ENCODE measurements at places on chromosomes 2 and 18.

DNA sequence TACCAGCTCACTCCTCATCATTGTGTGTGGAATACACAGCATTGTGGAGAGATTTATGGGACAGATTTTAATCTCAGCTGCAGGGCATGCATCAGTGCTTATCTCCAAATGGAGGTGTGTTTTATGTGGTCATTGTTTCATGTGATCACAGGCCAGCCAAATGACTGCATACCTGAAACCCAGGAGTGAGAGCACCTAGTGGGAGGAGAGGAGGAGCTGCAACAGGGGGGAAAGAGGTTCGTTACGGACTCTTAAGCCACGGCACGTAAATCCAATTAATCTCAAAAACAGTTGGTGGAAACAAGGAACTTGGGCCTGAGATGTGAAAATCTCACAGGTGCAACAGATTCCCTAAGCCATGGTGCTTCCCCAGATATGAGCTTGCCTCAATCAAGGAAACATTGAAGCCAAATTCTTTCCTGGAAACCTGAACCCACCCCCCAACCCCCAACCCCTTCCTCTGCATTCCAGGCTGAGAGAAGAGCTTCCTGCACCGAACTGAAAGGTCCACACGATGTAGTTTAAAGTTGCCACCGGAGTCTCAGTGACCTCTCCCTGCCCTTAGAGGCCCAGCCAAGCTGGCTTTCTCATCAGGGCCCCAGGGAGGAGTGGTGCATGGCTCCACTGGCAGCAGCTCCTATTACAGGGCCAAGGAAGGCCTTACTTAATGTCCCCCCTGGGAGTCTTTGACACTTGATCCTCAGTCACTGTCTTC lies 167.4 kb downstream of the C1D start:
- no peak for DNase-seq

DNA sequence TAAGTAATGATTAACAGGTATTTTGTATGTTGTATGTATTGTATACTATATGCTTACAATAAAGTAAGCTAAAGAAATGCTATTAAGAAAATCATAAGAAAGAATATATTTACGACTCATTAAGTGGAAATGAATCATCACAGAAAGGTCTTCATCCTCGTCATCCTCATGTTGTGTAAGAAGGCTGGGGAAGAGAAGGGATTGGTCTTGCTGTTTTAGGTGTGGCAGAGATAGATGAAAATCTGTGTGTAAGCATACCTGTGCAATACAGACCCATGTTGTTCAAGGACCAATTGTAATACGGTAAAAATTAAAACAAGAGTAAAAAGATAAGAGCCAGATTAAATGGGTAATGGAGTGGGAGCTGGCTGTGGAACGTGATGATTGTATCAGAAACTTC lies 16.6 kb downstream of the SLC35F5 start:
- DNase-seq, result no peak

GRCh38 chr2:32485399-32485798 lies 128.6 kb downstream of the BIRC6 start:
- peak; percentile 62 for DNase-seq

- peak; percentile 72 for DNase-seq
These were observed 52.5 kb downstream of the MARCHF4 start for GRCh38 chr2:216319771-216320170.

- DNase-seq, result peak; percentile 71
These were observed 21.6 kb downstream of the DARS1 start for GRCh38 chr2:135963841-135964240.

GRCh38 chr18:2887470-2887869 lies 40.7 kb downstream of the EMILIN2 start:
- no peak for DNase-seq

DNA sequence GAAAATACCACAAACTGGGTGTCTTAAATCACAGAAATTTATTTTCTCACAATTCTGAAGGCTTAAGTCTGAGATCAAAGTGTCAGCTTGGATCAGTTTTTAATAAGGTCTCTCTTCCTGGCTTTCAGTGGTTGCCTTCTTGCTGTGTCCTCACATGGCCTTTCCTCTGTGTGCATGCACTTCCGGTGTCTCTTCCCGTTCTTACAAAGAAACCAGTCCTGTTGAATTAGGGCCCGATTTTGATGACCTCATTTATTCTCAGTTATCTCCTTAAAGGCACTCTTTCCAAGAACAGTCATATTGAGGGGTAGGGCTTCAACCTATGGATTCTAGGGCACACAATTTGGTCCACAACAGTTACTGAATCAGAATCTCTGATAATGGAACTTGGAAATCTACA lies 5.4 kb upstream of the XIRP2 start:
- DNase-seq, result no peak

GRCh38 chr2:68809324-68810240 lies 61.6 kb downstream of the BMP10 start:
- no peak for DNase-seq

DNA sequence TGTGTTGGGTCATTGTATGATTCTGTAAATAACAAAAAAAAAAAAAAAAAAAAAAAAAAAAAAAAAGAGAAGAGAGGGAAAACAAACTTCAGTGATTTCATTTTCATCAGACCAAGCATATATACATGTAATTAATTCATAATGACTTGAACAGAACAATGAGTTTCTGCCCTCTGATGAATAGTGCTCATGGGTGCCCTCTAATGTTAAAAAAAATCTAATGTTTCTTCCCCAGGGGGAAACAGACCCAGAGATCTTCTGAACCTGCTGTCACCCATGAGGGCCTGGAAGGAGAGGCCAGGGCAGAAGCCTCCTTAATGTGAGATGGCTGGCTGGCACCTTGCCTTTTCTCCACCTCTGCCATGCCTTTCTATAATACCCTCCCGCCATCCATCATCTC lies 289.2 kb downstream of the ZNF521 start:
- DNase-seq, result no peak

DNA sequence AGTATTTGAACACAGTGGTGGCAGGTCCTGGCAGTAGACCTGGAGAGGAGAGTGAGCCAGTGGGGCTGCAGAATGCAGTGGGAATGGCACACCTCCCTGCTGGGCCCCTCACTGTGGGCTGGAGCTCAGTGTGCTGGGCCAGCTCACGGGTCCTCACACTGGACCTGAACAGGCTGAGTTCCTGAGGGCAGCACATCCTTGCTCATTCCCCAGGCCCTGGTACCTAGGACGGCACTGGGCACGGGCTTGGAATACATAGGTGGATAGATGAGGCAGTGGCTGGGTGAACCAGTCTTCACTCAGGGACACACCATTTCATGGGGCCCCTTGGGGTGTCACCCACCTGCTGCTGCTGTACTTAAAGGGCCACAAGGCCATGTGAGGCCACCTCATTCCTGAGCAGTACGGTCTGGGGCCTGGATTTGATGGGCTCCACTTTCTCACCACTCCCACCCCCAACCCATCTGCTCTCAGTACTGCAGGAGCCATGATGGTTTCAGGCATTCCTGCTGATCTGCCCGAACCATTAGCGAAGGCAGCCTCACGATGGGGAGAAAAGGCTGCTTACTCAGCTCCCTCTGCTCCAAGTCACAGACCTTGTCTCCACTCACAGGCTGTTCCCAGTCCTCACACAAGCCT lies 4.2 kb downstream of the TMEM177 start:
- DNase-seq, result no peak

DNA sequence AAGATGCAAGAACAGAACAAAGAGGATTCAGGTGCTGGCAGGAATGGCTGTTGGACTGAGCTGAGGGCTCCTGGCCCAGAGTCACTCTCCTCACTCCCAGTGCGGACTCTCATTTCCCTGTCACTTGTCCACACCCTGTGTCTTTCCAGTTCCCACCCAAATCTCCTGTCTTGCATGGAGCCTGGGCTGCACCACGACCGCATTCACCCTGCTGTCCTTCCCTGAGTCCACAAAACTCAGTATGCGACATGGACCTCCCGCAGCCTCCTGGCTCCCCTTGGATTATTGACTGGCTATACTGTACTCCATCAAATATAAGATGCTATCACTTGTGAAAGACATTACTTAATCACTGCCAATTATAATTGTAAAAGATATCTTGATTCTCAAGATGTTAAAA lies 2.5 kb upstream of the ITM2C start:
- DNase-seq, result no peak

- peak; percentile 77 for DNase-seq
These were observed 161.6 kb upstream of the TRIB2 start for GRCh38 chr2:12555012-12555645.

- DNase-seq, result no peak
These were observed 205.7 kb downstream of the CYP26B1 start for GRCh38 chr2:71941726-71942525.

DNA sequence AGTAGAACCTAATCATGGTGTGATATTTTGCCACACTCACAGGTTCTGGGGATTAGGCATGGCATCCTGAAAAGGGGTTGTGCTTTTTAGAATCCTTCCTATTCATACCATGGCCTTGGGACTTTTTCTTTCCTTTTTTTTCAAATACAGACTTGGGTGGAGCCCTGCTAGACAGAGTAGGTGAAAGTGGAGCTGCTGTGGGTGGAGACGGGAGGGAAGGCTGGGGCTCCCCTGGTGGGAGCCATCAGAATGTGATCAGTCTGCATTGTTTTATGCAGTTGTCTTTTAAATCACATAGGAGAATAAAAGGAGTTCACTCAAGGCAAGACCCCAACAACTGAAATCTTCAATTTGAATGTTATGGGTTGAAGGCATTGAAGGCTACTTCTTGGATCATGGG lies 130.2 kb downstream of the VAPA start:
- no peak for DNase-seq

- DNase-seq, result peak; percentile 82
These were observed 35.0 kb downstream of the SRSF7 start for GRCh38 chr2:38716185-38716584.

DNA sequence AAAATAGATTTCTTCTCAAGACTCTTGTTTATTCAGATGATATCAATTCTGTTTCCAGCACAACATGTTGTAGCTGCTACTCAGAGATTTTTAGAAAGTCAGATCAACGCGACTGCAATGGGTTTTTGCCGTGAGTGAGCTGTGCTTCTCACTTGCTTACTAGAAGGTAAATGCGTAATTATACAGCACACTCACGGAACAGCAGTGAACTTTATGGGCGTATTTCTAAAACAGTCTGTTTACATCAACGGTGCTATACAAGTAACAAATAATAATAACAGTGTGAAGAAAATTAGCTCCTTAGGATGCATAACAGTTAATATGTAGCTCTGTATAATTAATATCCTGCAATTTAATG lies 533.6 kb downstream of the RNF144A start:
- DNase-seq, result no peak

DNA sequence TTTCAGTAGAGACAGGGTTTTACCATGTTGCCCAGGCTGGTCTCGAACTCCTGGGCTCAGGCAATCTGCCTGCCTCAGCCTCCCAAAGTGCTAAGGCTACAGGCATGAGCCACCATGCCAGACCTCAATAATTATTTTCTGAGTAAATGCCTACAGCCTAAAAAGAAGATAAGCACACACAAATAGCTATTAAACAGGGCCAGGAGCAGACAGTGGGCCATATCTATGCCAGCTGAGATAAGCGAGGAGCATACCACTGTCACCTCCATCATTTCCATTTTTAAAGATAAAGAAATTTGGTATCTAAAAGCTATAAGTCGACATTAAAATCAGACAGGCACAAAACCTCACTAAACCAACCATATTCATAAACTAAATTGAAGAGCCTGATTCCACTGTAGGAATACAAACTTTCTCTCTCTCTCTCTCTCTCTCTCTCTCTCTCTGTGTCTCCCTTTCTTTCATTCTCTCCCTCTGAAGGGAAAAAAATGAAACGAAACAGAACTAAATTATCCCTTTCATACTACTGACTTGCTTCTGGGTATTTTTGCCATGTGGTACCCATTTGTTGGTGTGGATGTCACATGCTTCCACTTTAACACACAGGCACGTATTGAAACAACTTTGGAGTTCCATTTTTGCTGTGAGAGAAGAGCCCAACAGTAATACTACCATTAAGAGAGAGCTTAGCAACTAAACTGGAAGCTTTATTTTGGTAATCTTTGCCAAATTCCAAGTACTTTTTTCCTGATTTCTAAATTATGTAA lies 51.0 kb downstream of the FARSB start:
- DNase-seq, result no peak

DNA sequence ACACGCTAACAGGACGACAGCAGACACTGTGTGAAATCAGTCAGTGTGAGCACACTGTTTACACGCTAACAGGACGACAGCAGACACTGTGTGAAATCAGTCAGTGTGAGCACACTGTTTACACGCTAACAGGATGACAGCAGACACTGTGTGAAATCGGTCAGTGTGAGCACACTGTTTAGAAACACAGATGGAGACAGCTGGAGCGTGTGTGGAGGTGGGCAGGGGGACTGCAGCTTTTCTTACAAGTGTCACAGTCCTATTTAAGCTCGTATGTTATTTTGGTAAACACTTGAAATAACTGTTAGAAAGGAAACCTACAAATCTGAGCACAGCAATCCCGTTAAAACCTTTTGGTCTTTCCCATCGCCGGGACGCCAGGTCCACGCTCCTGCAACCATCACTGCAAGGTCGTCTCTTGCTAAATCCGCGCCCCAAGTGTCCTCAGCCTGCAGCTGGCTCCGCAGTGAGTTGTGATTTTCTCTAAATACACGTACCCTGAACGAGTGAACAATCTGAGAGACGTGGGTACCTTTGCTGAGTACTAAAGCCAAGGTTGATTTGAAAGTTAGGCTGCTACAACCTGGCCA lies 58.9 kb upstream of the CTDP1 start:
- DNase-seq, result no peak

DNA sequence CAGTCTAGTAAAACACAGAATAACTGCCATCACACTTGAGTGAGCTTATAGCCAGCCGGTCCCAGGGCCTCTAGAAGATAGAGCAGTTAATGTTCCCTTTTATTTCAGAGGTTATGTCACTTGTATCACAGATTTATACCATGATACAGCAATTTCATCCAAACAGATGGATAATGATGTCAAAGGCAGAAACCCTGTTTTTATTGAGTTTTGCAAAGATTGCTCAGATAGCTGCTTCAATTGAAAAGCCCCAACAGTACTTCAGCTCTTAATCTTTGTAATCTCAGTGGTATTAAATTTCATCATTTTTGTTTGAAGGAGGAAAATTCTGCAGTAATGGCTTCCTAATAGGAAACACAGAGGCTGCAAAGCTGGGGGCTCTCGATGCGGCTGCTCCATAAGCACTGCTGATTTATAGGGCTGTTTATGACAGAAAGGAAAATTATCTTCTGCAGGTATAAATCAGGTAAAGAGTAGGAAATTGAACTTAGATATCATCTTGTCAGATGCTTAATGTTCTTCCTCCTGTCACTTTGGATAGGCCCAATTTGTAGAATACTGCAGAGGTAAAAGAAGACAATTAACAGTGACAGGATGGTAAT lies 112.3 kb downstream of the LNPK start:
- no peak for DNase-seq

DNA sequence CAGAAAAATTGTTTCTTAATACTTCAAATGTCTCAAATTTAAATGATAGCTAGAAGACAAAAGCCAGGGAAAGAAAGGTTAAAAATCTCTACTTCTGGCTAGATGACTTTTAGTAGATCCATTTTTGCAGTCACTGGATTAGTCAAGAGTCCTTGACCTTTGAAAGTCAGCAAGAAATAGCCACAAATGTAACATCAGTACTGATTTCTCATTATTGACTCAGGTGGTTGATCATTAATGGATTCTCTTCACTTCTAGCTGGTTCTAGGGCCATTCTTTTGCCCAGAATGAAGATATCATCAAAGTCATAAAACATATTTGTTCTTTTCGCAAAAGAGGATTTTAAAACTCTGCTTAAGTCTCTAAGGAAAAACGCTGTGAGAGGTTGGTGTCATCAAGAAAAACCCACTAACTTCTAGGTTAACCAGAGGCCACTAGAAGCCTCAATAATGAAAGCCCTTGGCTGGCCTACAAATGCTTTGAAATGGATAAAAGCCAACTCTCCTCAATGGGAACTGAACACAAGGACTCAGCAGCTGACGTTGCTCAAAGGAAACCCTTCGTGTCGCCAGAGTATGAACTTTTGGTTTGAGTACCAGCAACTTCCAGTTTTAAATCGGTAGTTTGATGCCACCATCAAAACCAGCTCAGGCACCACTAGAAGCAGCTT lies 66.3 kb downstream of the IRS1 start:
- DNase-seq, result no peak

Data from fibroblast of skin of right biceps (primary cell).